ENCODE measurements at places on chromosomes 4 and X.

DNA sequence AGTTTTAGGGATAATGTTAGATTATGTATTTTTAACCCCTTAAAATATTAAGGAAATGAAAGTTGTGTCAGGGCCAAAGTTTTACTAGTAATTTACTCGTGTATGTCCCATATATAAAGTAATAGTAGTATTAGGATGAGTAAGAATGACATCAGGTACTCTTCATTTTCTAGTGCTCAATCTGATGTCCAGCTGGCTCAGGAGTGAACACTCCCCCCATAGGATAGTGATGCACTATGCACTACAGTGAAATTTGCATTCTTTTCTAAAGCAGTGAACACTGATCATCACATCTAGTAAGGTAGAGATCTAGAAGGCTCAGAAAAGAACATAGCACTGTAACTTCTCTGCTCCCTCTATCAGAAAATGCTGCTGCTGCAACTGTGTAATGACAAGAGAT lies 409.7 kb downstream of the GLUD2 start:
- peak; percentile 3 for DNase-seq

DNA sequence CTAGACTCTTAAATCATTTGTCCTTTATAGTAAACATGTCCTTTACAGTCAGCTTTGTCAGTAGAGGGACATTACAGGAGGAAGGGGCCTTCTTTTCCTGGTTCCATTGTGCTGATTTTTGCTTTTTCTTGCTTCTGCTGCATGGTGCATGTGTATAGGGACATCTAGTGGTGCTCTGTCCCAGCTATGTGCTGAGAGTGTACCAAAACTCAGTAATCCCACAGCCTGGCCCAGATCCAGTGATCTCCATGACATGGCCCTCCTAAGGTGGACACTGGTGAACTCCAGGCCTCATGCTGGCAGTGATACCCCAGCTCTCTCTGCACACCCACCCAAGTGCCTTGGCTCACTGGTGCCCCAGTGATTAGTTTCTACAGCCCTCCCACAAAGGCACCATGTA lies 45.2 kb downstream of the MAGEB17 start:
- peak; percentile 55 for DNase-seq

GRCh38 chr4:109315818-109316217 lies 13.4 kb upstream of the COL25A1 start:
- peak; percentile 4 for DNase-seq

GRCh38 chrX:54007682-54008081 lies 36.6 kb downstream of the PHF8 start:
- DNase-seq: no peak

DNA sequence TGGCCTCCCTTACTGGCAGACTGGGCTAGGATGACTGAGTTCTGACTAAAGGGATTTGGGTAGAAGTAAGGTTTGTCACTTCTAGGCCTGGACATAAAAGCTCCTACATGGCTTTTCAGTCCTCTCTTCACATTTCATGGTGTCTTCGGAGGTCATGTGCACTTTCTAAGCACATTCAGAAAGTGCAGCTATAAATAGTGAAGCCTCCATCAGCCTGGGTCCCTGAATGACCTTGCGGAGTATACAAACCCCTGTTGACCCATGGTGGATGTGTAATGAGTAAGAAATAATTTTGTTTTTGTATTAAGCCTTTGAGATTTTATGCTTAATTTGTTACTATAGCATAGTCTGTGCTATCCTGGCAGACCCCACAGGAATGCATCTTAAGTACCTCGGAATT lies 154.0 kb downstream of the STOX2 start:
- DNase-seq: no peak

DNA sequence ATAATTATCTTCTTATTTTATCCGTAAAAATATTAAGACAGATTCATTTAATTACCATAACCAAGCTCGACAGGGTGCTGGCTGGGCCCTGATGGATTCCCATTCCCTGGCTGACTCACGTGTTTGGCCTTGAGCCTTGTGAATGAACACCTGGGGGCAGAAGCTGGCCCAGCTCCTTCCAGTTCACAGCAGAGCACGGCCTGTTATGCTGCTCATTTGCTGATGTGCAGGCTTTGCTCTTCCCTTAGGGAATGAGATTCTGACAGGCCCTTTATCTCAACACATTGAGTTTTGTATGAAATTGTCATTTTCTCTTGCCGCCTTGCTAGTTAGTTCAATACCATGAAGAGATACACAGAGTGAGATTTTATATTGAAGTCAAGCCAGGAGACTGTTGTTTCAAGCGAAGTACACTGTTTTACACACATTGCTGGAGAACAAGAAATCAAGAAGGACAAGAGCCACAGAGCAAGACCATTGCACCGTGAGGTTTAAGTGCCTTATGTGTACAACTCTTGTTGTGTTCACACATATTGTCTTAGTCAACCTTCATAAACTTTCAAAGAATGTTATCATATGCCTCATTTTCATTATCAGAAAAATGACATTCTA lies 1583.3 kb downstream of the STIM2 start:
- DNase-seq: peak; percentile 25

GRCh38 chrX:133542476-133542875 lies 127.2 kb upstream of the GPC4 start:
- DNase-seq: no peak

GRCh38 chr4:1746265-1746691 lies 25.0 kb downstream of the TACC3 start:
- DNase-seq: peak; percentile 93

GRCh38 chr4:17809667-17810066 lies 890 bp downstream of the DCAF16 start:
- peak; percentile 43 for DNase-seq

GRCh38 chr4:152678841-152679240 lies 956 bp downstream of the TMEM154 start:
- DNase-seq: peak; percentile 83

- no peak for DNase-seq
Measured at GRCh38 chr4:41982716-41983115, 1.2 kb downstream of the DCAF4L1 start.

DNA sequence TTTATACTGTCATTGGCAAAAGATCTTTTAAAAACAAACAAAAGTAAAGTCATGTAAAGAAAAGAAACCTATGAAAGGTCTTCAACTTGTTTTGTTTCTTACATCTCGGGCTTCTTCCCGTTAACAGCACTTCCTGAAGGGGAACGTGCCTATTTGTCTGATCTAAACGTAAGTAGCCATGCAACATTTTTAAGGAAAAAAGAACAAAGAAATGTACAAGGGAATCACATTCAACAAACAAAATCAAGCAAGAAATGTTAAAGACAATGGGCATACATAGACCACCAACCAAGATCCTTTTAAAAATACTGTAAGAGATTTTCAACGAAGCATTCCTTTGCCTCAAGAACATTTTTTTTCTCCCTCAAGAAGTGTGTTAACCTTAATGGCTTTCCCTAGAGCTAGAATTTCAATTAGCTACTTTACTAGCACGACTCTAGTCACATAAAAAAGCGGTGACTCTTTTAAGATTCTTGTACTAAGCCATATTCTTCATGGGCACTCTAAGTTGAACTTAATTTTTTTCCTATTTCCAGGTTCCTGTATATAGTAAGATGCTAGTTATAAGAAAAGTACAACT lies 112.0 kb upstream of the TTC29 start:
- DNase-seq: no peak

GRCh38 chrX:130120321-130120731 lies 10.0 kb upstream of the ELF4 start:
- peak; percentile 50 for DNase-seq

- DNase-seq: peak; percentile 62
Measured at GRCh38 chrX:135112096-135112729, 8.1 kb downstream of the ETDB start.

GRCh38 chr4:150986085-150986484 lies 29.0 kb downstream of the LRBA start:
- no peak for DNase-seq

DNA sequence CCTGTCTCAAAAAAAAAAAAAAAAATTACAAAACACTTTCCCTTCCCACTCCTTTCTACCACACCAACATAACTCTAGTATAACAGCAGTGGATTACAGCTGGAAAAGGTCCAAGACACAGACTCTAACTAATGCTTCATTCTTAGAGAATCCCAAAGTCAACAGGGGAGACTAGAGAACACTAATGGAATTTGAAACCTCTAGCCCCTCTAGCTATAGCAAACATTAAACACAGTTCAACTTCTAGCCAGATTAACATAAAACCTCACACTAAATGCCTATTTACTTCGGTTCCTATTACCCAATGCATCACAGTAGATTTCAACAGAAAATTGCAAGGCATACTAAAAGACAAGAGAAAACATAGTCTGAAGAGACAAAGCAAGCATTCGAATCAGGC lies 10.5 kb upstream of the DHX15 start:
- peak; percentile 28 for DNase-seq

GRCh38 chr4:153616006-153616555 lies 68.0 kb upstream of the TLR2 start:
- DNase-seq: no peak

DNA sequence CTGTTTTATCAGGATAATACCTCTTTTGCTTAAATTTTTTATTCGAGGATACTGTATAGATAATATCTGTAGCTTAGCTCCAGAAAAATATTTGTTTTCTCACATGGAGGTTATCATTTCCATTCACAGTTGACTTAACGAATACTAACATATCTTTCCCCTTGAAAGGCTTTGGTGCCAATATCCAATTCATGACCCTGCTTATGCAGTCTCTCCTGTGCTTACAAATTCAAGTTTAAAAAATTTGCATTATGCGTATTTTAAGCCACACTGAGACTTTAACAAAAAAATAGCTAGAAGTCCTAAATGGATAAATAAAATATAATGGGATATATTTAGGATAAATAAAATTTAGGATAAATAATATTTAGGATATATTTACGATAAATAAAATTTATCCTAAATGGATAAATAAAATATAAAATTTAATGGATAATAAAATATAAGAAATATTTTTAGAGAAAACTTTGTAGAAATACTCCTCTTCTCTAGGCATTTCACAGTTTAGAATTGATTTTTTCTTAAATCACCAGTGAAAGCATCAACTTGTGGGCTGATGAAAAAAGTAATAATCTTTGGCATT lies 22.5 kb downstream of the GUCY1B1 start:
- no peak for DNase-seq

GRCh38 chr4:10461850-10462400 lies 4.7 kb upstream of the ZNF518B start:
- no peak for DNase-seq

DNA sequence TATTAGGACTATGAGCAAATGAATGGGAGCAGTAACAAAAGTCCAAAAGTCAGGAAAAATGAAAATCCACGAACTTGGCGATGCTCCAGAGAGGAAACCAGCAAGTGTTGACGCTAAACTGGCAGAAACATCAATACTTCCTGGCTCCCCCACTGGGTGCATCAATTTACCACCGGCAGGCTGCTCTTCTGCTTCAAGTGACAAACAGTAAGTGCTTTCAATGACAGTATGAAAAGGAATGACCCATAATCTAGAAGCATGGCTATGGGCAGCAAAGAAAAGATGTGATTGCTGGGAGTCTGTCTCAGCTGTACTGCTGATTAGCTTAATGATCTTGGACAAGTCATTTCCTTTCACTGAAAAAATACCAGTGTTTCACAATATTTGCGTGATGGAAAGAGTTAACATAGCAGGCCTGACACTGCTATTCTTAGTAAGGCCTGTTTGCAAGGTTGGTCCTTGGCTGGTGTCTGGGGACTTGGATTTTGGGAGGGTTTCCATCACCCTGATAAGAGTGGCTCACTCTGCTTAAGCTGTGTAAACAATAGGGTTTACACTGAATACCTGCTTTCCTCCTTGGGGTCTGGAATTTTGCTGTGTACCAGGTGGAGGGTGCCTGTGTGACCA lies 8.7 kb downstream of the ATP11C start:
- DNase-seq: peak; percentile 31

GRCh38 chr4:13511101-13511500 lies 27.0 kb upstream of the RAB28 start:
- no peak for DNase-seq

GRCh38 chrX:134599184-134599914 lies 58.9 kb downstream of the PLAC1 start:
- DNase-seq: no peak

DNA sequence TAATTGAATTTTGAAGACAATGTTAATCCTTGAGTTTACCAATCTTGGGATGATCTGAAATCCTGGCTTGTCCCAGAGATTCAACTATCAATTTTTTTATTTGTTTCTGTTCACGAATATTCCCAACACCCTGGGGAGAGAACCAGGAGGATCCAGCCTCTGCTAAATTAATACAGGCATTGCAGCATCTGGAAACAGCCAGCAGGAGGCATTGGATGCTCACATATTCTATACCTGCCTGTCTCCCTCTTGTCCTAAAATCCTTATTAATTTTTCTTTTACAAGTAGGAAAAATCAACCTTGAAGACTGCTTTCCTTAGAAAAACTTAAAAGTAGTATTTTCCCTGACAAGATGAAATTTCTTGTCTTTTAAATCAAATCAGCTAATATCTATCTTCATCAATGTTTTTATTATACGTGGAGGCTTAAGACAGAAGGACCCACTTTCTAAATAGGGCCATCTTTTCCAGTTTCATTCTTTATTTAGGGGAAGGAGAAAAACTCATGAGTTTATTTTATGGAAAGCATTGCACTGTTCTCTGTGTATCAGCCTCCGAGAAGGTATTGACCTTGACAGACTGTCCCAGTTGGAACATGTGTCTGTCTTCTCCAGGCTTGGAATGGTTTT lies 102.4 kb downstream of the CLNK start:
- peak; percentile 86 for DNase-seq

- DNase-seq: no peak
Measured at GRCh38 chrX:46965125-46965758, 53.0 kb downstream of the JADE3 start.

GRCh38 chr4:8384397-8385060 lies 56.0 kb downstream of the ACOX3 start:
- DNase-seq: no peak

GRCh38 chr4:62252728-62253127 lies 1052.6 kb downstream of the ADGRL3 start:
- DNase-seq: no peak

DNA sequence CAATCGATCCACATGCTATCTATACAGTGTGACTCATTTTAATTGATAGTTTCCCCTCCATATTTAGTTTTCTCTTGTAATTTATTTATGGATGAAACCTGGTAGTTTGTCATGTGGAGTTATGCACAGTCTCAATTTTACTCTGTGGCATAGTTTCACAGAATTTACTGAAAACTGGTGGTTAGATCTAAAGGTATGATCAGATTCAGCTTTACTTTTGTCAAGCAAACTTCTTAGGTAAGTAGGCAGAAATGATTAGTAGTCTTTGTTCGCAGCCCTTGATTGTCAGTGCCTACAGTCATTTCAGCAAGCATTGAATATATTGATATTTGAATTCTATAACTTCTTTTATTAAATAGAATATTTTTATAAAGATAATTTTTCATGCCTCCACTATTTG lies 2.5 kb downstream of the ADD1 start:
- DNase-seq: no peak
